ENCODE measurements at places on chromosomes 4 and X.

GRCh38 chr4:13865871-13866669, 238.5 kb upstream of the BOD1L1 start:
- DNase-seq, result peak; percentile 42

DNA sequence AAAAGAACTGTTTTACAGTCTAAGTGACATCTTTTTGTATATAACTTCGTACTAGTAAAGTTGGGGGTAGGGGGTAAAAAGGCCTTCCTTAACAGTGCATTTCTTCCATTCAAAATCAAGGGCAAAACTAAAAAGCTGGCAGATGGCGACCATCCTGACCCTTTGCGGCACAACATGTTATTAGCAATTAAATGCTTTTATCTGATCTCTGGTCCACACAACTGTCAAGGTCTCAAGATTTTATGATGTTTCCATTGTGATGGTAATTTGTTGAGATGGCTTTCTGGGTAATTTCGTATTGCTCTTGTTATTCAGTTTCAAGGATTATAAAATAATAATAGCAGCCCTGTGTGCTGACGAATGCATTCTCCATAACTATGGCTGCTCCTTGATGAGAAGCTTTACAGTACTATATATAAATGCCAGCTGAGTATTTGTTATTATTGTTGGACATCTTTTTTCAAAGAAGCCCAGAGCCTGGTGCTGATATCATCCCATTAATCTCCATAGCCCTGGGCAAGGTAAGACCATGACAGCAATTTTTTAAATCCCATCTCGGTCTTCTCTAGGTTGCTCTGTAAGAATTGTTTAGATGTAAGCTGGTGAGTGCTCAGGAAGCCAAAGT, 89.5 kb downstream of the CBR4 start:
- DNase-seq, result no peak

GRCh38 chr4:119041396-119041795, 94.2 kb upstream of the MYOZ2 start:
- DNase-seq, result peak; percentile 48

DNA sequence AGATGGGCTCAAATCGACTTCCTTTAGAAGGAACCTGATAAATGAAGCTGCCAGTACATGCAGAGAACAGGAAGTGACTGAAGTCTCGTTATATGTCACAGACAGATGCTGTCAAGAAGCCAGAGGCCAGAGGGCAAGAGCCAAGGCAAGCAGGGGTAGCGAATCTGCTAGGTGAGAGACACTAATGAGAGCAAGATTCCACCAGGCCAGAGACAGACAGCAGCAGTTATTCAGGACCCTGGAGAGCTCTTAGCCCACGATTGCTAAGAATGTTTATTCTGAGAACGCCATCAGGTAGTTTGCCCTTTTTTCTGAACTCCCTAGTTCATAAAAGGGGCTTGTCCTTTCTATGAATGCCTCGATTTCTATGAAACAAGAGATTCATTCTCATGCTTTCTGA, 73.7 kb downstream of the BEND2 start:
- peak; percentile 1 for DNase-seq

- DNase-seq, result no peak
These were observed 247.9 kb downstream of the ARHGAP24 start for GRCh38 chr4:85722807-85723206.

- peak; percentile 43 for DNase-seq
These were observed 1.1 kb downstream of the OGT start for GRCh38 chrX:71533851-71534561.

GRCh38 chr4:174912919-174913543, 5.1 kb upstream of the ADAM29 start:
- no peak for DNase-seq

- DNase-seq, result no peak
These were observed 81.9 kb downstream of the ATP11C start for GRCh38 chrX:139850968-139851367.

All from amniotic epithelial cell (primary cell).